ENCODE measurements at places on chromosomes 3 and 15.

GRCh38 chr3:11914041-11914440 is 67.4 kb upstream of the TAMM41 start:
- DNase-seq = no peak

DNA sequence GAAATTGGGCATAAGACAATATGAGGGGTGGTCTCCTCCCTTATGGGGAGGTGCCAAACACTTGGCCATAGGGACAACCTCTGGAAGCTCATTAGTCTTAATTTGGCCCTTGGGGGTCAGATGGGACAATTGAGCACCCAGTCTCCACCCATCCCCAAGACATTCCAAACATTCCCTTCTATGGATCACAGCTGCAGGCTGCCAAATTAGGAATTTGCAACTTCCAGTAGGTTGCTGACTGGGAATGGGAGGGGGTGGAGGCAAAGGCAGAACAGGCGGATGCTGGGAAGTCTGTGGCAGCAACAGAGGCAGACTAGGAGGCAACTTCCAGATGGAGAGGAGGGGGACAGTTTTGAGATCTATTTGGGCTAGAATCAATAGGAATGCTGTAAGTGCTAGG is 1.4 kb upstream of the PDHB start:
- no peak for DNase-seq

DNA sequence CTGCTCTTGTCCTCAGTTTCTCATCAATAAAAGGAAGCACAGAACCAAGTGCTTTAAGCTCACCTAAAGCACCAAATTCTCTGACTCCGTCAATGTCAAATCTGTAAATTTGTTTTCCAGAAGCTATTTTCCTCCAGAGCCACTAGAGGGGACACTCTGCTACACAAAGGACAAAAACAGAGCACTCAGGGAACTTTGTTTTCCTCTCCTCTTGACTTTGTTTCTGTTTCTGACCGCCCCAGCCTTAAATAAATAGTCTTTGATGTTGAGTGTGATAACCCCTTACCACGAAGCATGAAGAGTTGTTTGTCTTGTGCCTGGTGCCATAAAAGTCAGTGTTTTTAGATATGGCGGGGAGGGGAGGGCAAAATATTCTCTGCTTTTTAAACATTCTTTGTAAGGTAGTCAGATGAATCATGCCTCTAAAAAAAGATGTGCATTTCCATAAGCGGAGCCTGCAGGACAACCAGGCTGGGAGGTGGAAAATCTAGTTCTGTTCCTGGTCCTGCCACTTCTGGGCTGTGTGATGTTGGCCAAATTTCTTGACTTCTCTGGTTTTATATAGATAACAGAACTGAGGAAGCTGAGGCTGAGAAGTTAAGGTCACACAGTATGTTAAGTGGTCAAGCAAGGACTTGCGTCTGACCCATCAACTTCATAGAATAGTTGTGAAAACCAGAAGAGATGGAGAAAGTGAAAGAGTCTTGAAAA is 7.3 kb upstream of the ZBTB38 start:
- DNase-seq = peak; percentile 74

DNA sequence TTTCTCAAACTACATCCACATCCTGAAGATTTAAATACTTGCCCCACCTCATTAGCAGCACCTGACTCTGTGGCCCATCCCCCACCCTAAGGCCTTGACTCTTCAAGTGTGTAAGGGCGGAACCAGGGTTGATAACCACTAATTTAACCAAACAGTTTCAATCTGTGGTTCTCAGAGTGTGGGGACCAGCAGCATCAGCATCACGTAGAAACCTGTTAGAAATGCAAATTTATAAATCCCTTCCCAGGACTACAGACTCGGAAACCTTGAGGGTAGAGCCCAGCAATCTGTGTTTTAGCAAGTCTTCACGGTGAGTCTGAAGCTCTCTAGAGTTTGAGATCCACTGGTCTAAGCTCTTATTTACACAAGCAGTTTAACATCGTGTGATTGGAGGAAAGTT is 12.4 kb downstream of the GNB4 start:
- DNase-seq = no peak

DNA sequence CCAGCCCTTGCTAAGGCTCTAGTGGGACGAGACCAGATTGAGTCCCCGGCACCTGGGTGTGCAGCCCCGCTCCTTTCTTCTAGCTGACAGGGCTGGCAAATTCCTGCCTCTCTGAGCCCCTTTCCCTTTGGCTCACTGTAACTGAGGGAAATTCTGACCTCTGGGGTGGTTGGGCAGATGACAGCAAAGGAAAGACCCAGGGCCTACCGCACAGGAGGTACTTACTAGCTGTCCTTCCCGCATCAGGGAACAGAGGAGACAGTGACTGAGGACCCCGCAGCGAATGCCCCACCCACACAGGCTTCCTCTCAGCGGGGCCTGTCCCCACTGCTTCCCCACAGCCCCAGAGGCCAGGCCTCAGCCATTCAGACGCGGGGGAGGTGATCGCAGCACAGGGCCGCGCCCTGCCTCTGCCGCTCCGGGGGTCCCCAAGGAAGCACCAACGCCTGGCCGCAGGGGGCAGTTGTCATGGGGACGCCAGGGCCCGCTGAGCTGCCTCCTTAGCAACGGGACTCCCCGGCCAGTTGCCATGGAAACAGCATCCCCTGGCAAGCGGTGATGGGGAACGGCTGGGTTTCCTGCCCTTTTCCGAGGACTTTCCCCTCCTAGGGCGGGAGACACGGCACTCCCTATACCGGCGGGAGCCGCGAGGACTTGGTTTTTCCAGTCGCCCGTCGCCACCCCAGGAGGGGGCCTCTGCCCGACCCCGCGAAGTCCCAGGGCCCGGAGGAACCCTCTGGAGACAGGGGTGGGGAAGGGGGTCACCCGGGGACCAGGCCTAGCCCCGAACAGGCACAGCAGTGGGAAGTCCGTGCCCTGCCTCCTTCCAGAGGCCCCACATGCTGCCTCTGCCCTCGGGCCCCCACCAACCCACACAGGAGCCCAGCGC is 50.1 kb downstream of the HCN4 start:
- peak; percentile 34 for DNase-seq

DNA sequence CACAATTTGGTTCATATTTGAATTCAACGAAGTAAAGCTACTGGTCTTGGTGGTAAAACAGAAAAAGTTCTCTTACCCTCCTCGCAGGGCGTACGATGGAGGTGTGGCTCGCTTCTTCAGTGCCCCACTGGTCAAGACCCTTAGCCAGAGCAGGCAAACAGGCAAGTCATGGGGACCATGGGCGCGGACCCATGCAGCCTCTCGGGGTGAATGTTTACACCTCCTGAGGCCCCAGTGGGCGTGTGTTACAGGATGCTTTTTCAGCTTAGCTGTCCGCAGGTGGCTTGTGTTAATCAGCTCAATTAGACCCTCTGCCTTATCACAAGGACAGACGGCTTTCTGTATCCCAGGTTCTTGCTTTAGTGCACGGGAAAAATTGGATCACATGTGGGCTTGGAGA is 991.8 kb downstream of the GBE1 start:
- DNase-seq = no peak

Measured in left kidney (tissue), 8 donors.